ENCODE measurements at places on chromosomes 2 and 18.

GRCh38 chr18:46169464-46169941 lies 65.3 kb downstream of the HAUS1 start:
- no peak for DNase-seq

DNA sequence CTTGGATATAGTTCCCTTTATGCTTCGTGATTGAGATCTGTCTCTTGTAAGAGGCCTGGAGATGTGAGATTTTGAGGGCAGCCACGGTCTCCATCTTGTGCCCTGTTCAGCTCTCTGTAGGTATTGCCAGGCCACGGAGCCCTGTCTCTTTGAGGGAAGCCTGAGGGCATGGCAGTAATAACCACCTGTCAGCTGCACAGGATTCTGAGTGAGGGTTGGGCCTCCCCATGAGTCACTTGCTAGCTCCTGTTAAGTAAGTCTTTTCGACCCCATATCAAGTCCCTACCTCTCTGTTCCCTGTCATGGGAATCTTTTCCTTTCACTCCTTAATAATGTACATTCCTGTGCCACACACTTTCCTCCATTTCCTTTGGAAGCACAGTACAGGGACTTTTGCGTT lies 20.4 kb downstream of the LYPD6B start:
- DNase-seq = no peak

GRCh38 chr2:107553046-107553445 lies 273.6 kb upstream of the RGPD4 start:
- no peak for DNase-seq

- peak; percentile 10 for DNase-seq
Measured at GRCh38 chr2:9423922-9424272, 443 bp downstream of the CPSF3 start.

DNA sequence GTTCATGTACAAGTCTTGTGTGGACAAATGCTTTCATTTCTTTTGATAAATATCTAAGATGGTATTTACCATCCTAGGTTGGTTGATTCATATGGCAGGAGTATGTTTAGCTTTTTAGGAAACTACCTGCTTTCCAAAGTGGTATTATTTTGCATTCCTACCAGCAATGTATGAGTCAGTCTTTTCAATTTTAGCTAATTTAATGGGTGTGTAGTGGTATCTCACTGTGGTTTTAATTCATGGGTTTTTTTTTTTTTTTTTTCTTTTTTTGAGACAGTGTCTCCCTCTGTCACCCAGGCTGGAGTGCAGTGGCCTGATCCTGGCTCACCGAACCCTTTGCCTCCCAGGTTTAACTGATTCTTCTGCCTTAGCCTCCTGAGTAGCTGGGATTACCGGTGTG lies 4.2 kb downstream of the ZNF512 start:
- DNase-seq = no peak

- no peak for DNase-seq
Measured at GRCh38 chr2:223418131-223418530, 184.0 kb downstream of the SCG2 start.

DNA sequence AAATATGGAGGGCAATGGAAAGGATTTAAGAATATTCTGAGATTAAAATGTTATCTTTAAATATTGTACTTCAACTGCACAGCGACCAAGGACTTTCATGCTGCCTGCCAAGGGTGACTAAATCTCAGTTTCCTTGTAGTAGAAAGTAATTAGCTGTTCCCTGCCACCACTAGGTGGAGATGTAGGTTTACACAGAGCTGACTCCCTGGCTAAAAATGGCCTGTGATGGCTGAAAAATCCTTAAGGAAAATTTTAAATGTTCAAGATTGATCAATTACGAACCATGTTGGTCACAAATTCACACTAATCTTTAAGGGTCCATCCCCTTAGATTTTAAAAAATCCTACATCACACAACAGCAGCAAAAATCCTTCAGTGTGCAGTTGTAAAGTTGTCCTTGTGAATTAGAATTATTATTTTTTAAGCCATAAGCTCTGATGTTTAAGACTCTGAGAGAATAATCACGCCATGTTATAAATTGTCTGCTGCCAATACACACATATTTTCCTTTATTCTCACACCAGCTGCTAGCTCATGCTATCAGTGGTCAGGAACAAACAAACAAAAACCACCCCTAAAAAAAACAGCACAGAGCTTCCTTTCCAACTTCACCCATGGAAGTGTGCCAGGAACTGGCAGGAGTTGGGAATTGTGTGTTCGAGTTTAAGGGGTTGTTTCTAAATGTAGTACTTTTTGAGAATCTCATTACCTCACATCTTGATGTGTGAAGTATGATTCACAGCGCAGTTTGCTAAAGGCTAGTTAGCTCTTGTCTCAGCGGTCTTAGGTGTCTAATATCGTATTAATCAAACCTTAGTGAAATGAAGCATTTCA lies 399.8 kb downstream of the TMEM182 start:
- DNase-seq = no peak

GRCh38 chr2:205482399-205483081 lies 199.8 kb upstream of the NRP2 start:
- no peak for DNase-seq

- no peak for DNase-seq
Measured at GRCh38 chr2:165635532-165635931, 158.5 kb downstream of the GALNT3 start.

DNA sequence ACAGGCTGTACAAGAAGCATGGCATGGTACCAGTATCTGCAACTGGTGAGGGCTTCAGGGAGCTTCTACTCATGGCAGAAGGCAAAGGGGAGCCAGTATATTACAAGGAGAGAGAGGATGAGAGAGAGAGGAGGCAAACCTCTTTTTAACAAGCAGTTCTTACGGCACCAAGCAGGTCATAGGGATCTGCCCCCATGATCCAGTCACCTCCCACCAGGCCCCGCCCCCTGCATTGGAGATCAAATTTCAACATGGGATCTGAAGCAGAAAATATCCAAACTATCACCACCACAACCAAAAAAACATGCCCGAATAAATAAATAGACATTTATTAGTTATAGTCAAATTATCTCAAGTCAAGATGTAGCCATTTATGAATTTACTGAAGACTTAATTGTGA lies 14.5 kb upstream of the SLC35F5 start:
- DNase-seq = no peak

DNA sequence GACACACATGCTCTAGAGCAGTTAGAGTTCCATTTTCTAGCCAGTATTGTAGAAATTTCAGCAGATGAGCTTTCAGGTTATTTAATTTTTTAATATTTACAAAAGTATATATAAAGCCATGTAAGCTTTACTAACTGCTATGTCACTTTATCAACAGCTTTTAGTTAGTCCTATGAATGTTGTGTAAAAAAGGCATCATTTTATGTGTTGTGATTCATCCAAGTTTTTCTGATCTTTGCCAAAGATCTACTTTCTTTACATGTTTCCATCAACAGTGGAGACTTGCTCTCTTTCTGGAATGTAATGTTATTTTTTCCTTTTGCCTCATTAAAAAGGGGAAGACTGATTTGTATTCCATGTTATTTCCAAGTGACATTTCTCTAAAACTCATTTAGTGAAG lies 125.2 kb upstream of the TFPI start:
- DNase-seq = no peak

DNA sequence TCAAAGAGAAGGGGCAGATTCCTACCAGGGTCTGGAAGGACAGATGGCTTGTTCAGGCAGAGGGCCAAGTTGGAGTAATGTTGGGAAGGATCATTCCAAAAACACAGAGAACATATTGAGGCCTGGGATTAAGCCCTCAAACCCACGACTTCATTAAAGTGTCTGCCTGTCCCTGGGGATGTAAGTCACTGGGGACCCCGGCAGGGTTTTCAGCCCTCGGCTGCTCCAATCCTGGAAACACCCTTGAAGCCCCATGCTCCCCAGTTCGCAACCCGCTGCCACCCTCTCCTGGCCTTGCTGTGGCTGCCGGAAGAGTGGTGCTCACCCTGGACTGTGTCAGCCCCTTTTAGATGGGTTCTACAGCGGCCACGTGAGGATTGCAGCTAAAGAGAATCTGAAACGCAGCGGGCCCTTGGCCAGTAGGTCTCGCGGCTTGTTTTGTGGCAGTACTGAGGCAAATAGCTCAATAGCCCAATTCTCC lies 79.9 kb downstream of the EPAS1 start:
- DNase-seq = no peak

DNA sequence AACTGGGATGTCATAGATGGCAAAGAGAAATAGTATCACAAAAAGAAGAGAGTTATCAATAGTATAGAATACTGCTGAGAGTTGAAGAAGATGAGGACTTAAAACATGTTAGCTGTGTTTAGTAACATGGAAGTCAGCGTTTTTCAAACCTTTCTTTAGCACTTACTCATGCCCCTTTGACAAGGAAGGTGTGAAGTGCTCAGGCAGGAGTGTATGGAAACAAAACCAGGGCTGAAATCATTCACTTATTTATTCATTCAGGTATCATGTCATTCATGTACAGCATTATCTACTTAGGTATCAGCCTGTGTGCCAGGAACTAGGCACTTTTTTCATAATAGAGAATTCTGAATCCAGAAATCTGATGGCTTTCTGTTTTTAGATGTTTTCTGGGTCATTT lies 27.2 kb downstream of the CD28 start:
- DNase-seq = no peak

GRCh38 chr2:128520340-128520739 lies 201.7 kb upstream of the HS6ST1 start:
- no peak for DNase-seq

DNA sequence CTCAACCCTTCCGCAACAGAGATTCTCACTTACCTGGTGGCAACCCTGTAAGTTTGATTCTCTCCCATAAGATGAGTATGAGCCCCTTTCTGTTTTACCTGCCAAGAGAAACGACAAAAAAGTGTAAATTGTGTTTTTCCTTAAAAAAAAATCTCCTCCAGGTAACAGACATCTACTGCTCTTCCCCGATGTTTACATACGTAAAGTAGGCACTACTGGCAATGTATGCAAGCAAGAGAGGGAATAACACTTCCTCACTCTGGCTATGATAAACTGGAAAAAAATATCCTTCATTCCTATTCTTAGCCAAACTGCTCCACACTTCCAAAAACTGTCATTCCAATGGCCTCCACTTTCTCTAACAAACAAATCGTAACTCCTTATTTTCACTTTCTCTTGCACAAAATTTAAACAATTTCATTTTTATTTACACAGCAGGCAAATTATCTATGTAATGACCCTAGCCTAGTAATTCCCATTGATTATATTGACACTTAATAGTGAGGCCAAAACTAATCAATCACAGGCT lies 184.5 kb downstream of the TCF4 start:
- no peak for DNase-seq

DNA sequence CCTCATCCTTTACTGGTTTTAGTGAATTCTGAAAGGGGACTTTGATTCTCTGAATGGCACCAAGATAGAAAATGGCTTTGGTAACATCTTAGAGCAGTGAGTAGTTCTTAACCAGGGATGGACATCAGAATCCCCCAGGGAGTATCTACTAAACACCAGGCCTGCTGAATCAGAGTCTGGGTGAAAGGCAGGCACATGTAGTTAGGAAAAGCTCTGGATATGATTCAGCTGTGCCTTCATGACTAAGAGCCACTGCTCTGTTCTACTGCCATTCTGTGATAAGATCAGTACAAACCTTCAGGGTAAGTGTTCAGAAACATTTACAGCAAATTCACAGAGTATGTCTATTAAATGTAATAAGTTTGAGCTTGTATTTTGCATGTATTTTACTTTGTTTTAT lies 46.2 kb upstream of the B3GNT2 start:
- DNase-seq = no peak

- no peak for DNase-seq
Measured at GRCh38 chr2:204264085-204264553, 281.2 kb upstream of the PARD3B start.

GRCh38 chr2:8954990-8955389 lies 48.5 kb downstream of the MBOAT2 start:
- no peak for DNase-seq

DNA sequence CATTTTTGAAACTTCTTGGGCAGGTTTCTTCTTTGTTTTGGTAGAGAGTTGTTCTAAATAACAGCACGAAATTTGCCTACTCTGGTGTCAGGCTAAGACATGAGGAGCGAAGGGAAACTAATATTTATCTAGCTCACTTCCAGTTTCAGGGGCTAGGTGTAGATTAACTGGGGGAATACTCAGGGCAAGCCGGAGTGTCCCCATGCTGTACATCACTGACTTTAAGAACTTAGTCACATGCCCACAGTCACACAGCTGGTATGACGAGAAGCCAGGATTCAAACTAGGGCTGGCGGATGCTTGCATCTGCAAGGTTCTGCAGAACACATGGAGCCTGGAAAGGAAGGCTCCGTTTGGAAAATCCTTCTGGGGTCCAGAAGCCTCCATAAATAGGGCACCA lies 133.3 kb downstream of the ALPK2 start:
- DNase-seq = no peak

- no peak for DNase-seq
Measured at GRCh38 chr18:22839340-22839821, 93.7 kb upstream of the RBBP8 start.

- no peak for DNase-seq
Measured at GRCh38 chr2:109170645-109171044, 41.6 kb downstream of the SH3RF3 start.

- DNase-seq = no peak
Measured at GRCh38 chr2:42029171-42029570, 18.6 kb upstream of the PKDCC start.

- DNase-seq = no peak
Measured at GRCh38 chr2:208064220-208064961, 39.1 kb upstream of the PLEKHM3 start.

DNA sequence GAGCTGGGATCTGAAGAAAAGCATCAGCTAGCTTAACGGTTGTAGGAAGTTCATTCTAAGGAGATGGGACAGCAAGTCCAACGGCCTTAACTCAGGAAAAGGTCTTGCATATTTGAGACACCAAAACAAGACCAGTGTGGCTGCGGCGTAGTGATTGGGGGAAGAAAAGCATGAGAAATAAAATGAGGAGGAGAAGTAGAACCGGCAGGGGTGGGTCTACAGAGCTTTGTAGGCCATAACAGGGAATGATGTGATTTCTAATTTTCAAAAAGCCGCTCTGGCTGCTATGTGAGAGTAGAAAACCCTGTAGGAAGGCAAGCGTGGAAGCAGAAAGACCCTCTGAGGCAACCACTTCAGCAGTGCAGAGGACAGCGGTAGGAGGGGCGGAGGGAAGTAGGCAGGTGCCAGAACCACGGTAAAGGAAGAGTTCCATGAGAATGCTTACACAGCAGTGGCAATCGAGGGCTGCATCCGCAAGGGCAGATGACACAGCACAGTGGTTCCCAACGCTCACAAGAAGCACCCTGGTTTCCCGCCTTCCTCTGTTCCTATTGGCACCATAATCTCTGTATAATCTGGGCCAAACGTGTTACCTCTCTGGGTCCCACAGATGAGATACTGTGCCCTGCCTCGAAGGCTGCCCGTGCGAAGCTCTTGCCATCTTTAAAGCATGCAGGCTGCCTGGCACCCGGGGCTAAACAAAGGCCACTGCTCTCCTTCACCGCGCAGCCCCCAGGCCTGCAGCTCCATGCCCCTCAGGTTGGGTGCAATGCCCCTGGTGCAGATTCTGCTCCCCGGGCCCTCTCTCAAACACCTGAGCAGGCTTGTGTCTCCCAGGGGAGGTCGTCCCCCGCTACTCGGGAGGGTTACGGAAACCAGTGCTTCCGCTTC lies 795 bp downstream of the ANKRD39 start:
- no peak for DNase-seq

GRCh38 chr2:190365499-190366204 lies 22.3 kb downstream of the INPP1 start:
- no peak for DNase-seq

GRCh38 chr2:40466332-40466906 lies 14.5 kb upstream of the SLC8A1 start:
- no peak for DNase-seq

Data from stimulated activated CD4-positive, alpha-beta T cell treated with anti-CD3 and anti-CD28 coated beads, Interleukin-1b, Interleukin-23, amount 100 ng/mL, for 1 hour (primary cell).